ENCODE measurements at places on chromosomes 12 and 14.

GRCh38 chr12:47442310-47442709, 263.5 kb downstream of the RPAP3 start:
- no peak for DNase-seq

- no peak for DNase-seq
Observed at GRCh38 chr14:91186515-91187066, 57.9 kb downstream of the GPR68 start.

DNA sequence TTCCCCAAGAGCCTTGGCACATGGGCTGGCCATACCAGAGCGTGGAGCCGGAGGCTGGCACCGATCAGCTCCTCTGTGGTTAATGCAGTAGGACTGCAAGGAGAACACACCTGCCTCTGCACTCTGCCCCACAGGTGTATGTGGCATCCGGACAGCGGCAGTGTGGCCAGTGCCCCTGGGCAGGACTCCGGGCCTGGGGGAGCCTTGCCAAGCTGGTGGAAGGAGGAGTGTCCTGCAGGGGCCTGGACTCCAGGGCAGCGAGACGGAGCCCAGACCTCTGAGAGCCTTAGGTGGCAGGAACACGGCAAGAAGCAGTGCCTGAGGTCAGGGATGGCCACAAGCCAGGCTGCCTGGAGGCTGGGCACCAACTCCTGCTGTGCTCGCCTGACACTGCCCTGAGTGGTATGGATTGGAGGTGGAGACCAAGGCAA, 5.3 kb upstream of the BEGAIN start:
- DNase-seq: no peak

GRCh38 chr14:22792158-22792557, 23.1 kb downstream of the SLC7A7 start:
- DNase-seq: no peak

DNA sequence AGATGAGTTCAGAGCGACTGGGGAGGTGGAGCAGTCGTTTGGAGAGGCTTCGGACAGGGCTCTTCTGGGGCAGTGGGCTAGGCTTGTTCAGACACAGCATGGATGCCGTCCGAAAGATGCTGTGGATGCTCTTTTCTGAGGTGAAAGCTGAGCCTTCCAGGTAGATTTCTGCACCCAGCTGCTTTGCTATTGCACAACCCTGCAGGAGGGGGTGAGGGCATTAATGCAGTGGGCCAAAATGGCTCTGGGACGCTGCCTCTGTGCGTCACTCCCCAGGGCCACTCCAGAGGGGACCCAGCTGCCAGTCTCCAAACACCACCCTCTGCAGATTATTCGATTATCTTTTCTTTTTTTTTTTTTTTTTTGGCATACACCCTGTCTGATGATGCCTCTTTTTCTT, 6.1 kb upstream of the DDX23 start:
- DNase-seq: no peak

DNA sequence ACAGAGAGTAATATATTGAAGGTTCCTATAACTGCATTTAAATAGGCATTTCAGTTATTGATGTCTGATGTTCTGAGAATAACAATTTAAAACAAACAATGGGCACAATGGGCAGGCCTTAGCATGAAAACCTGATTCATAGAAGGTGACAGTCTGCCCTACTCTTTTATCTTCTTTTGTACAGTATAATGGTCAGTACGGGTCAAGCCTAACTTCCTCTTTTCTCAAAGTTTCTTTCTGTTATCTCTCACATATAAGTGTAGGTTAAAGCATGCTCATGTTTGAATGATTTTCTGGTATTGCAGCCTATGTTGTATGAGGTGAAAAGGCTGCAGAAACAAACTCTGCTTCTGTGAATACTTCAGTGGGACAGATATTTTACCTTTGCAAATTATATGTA, 14.2 kb downstream of the FKBP3 start:
- DNase-seq: no peak
